ENCODE measurements at places on chromosomes 1 and 21.

DNA sequence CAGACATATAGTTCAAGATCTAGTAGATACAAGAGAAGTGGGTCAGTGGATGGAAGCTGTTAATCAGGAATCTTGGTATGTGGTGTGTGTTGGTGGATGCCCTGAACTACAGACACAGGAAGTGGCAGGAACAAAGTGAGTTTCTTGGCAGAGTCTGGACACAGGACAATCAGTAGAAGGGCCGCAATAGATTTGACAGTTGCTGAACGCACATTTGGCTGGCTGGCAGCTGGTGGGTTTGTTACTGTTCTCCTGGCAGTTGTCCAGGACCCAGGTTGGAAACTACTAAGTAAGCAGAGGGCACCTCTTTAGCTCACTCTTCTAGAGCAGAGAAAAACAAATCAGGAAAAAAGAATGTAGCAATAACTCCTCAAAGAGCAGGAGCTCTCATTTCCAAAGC lies 13.2 kb downstream of the KRTAP26-1 start:
- no peak for DNase-seq

GRCh38 chr1:176539018-176539417 lies 76.0 kb downstream of the PAPPA2 start:
- DNase-seq, result no peak

GRCh38 chr1:30264672-30265025 lies 458.7 kb downstream of the MATN1 start:
- no peak for DNase-seq

GRCh38 chr1:8241417-8242014 lies 76.4 kb upstream of the SLC45A1 start:
- no peak for DNase-seq

DNA sequence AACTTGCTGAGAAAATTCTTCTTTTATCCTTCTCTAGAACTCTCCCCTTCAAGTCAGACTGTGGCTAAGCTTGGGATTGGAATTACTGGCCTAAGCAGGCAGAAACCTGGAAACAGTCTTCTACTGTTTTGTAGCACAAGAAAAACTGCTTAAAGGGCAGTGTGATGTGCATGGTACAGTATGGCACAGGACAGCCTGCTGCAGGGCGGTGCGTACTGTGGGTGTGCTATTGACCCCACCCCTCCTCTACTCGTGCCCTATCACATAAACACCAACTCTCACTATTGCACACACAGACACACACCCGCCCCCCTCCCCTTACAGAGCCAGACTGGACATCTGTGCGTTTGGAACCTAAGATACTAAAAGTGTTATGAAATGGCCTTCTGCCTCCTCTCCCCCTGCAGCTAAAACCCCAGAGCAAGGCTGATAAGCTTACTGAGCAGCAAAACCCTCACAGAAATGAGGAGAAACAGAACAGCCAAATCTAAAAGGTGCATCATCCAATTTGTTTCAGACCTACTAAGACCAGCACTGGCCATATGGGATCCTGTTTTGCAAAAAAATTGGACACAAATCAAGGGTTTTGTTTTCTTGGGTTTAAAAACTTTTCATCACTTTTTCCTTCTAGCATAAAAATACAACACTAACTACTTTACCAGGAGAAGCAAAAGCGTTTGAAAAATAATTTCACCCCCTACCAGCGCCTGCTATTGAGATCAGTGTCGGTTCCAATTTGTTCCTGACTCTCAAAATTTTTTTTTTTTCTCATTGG lies 355.8 kb upstream of the LYPLAL1 start:
- DNase-seq, result no peak

DNA sequence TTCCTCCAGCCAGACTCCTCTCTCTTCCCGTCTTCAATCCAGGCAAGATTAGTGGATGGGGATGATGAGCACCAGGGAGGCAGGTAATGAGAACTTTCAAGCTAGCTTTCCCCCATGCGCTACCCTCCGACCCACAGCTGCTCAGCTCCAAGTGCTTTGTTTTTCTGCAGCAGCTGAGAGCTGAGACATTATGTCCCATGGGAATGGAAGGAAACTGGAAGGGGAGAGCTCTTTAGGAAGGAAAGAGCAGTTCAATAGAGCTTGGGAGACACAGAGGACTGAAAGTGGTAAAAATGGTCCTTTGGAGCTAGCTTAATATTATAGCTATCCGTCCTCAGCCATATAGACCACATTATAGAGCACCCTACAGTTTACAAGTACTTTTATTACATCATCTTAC lies 39.8 kb downstream of the RAB3B start:
- no peak for DNase-seq

- DNase-seq, result no peak
Measured at GRCh38 chr1:190138266-190138665, 339.4 kb downstream of the BRINP3 start.

DNA sequence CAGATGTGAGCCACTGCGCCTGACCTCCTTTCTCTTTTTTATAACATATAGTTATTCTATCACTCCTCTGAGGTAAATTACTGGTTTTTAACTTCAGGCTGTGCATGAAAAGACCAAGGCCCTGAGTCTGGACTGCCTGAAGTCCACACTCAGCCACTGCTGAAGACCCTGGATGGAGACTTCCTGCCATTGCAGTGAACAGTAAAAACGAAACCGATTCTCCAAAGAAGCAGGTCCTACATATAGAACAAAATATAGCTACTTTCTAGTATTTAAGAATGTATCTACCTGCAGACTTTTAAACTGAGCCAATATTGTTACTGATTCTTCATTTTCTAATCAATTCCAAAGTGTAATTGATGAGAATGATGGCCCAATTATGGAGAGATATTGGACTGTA lies 232.8 kb downstream of the CHRM3 start:
- DNase-seq, result no peak

DNA sequence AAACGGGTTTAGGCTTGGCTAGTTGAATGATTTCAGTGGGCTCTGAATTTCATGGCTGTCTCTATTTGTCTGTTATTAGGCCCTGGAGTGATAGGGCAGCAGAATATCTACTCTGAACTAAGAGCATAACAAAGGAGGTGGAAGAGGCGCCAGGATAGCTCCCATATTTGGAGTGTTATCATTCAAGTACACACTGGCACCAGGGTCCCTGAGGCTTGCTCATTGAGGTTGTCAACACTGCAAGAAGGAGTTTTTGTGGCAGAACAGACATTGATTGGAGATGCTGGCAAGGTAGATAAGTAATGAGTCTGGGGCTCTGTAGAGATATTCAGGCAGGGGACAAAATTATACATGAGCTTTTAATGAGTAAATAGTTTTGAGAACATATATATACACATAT lies 1748.4 kb downstream of the MRPL39 start:
- DNase-seq, result no peak

DNA sequence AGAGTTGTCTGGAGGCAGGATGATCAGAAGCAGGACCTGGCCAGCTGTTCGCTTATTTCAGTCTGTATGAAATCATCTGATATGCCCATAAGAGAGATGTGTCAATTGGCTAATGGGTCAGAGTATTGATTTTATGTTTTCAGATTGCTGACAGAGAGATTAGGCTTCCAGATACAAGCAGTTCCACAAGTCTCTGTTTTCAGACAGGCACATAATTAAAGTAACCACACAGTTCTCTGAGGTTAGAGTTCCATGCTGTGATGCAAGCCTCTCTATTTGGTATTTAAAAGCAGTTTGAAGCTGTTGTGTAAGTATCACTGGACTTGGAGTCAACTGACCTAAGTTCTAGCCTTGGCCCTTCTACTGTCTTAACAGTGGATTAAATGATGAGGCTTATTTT lies 50.1 kb downstream of the ATF6 start:
- no peak for DNase-seq

DNA sequence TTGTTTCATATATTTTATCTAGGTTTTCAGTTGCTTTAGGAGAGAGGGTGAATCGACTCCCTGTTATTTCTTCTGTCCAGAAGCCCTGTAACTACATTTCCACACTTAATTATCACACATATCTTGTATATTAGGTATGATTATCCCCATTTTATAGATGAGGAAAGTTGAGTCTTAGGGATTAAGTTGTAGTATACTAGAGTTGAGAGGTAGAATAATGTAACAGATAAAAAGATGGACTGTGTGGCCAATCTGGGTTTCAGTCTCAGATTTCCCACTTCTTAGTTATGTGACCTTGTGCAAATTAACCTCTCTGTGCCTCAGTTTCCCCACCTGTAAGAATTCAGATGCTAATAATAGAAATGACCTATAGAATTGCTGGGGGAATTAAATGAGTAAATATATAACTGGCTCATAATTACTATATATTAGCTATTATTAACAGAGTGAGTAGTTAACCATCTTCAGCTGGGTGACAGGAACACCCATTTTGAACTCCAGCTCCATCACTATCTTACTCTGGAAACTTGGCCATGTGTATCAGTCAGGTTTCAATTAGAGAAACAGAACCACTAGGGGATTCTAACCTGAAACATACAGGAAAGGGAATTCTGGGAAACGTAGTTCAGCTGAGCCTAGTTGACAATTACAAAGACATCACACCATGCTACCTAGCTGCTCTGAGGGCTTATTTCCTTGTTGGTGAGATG lies 20.4 kb upstream of the FOXO6 start:
- no peak for DNase-seq

DNA sequence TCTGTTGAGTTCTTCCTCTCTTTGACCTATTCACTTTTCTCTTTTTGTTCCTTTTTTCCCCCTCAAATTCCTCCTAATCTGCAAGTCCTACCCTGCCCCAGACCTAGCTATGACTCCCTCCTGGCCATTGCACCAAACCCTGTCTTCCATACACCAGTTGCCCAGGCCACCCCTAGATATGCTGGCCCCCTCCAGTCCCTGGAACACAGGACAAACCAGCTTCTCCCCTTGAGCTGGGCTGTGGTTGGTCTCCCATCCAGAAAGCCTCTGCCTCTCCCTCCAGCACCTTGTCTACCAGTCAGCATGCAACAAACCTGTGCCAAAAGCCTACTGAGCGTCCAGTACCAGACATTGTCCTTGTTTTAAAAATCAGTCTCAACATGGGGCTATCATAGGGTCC lies 59.4 kb downstream of the ELK4 start:
- DNase-seq, result no peak

DNA sequence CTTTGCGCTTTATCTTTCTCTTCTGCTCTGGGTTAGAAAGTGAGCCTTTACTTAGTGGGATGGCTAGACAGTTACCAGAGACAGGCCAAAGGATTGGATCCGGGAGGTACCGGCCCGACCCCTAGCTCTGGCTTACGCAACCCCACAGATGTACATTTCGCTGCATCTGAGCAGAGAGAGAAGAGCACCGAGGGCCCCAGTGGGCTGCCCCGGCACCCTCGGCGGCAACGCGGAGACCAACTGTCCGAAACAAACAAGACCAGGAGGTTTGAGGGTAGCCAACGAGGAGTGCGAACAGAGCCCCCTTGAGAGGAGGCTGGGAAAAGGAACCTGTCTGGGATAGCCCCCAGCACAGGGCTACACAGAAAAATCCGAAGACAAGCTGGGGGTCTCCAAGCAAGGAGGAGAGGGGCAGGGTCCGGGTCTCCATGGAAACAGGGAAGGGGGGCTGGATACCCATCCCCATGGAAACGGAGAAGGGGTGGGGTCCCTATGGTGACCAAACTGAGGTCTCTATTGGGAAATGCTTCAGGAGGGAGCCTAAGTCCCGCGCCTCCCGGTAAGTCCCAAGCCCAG lies 373 bp downstream of the MTF1 start:
- DNase-seq, result no peak

- no peak for DNase-seq
Measured at GRCh38 chr1:110118636-110119396, 6.6 kb downstream of the UBL4B start.

DNA sequence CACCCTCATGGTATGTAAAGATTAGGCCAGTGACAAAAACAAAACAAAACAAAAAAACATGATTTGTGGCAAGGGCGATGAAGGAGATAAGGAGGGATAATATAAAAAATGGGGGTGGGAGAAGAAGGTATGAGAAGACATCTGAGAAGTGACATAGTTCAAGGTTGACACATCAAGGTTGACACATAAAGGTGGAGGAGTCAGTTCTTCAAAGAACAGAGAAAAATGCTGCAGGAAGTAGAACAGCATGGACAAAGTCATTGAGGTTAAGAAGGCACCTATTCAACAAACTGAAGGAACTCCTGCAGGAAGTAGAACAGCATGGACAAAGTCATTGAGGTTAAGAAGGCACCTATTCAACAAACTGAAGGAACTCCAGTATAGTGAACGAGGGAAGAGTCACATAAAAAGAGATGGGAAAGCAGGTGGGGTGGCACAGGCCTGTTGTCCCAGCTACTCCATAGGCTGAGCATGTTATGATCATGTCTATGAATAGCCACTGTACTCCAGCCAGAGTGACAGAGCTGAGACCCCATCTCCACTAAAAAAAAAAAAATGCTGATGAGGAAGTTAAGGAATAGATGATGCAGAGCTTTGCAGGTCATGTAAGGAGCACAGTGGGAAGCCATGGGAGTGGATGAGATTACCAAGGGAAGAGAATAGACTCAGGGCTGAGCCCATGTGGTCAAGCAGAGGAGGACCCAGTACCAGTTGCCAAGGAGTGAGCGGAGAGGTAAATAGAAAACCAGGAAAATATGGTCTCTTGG lies 101.5 kb downstream of the ZFYVE9 start:
- no peak for DNase-seq

DNA sequence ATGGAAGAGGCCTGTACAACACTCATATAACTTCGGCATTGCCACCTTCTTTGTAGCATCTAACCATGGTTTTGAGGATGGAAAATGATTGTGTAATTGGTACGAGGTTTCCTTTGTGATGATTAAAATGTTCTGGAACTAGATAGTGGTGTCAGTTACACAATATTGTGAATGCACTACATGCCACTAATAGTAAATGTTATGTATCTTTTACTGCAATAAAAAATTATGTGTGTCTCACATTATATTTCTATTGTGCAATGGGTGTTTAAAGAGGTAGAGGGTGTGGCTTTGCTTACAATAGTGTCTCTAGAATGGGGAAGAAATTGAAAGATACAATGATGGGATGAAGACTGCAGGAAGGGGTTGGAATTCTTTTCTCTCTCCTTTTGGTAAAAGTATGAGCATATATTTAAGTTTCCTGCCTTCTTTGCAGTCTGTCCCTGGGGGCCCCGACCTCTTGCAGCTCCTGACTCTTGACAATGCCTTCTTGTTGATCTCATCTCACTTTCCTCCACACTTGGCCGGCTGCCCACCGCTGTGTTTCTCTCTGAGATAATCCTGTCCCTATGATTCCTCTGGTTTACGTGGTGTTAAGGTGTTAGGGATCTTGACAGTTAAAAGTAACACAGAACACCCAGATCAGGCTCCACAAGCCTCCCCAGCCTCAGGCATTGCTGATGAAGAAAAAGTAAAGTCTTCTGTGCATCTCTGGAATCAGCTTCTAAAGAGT lies 39.3 kb downstream of the MTARC1 start:
- DNase-seq, result no peak

DNA sequence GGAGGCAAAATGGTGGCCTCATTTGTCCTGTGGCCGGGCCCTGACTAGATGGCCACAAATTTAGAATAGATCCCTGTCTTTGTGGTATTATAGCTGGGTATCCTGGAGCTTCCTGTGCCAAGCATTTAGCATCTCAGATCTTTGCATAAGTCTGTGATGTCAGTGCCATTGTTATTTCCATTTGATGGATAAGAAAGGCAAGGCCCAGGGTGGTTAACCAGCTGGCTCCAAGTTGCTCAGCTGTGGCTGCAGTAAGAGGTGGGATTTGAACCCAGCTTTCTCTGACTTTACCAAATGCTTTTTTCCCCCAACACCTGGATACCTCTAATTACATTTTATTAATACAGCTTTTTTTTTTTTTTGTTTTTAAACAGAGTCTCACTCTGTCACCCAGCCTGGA lies 11.7 kb upstream of the TNFRSF8 start:
- no peak for DNase-seq

All from HEK293T (cell line).